ENCODE measurements at places on chromosomes 7 and 10.

GRCh38 chr10:128817636-128818035 lies 649.4 kb upstream of the MGMT start:
- DNase-seq, result no peak

DNA sequence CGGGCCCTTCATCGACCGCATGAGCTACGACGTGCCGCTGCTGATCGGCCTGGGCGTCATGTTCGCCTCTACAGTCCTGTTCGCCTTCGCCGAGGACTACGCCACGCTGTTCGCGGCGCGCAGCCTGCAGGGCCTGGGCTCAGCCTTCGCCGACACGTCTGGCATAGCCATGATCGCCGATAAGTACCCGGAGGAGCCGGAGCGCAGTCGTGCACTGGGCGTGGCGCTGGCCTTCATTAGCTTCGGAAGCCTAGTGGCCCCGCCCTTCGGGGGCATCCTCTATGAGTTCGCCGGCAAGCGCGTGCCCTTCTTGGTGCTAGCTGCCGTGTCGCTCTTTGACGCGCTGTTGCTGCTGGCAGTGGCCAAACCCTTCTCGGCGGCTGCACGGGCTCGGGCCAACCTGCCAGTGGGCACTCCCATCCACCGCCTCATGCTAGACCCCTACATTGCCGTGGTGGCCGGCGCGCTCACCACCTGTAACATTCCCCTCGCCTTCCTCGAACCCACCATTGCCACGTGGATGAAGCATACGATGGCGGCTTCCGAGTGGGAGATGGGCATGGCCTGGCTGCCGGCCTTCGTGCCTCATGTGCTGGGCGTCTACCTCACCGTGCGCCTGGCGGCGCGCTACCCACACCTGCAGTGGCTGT lies 1.2 kb downstream of the SLC18A3 start:
- DNase-seq, result no peak

DNA sequence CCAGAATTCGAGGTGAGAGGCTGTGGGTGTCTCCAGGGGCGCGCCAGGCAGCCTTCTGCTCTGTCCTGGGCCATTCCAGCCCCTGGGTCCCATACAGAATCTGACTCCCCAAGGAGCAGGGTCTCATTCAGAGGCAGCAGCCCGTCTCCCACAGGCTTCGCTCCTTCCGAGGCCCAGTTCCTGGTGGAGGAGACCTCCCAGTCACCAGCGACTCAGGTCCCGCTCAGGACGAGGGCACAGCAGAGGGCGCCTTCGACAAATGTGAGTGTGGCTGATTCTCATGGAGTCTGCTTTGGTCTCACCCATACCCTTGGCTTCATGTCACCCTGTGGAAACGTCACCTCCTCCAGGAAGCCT lies 81.8 kb upstream of the GPR26 start:
- DNase-seq, result no peak

DNA sequence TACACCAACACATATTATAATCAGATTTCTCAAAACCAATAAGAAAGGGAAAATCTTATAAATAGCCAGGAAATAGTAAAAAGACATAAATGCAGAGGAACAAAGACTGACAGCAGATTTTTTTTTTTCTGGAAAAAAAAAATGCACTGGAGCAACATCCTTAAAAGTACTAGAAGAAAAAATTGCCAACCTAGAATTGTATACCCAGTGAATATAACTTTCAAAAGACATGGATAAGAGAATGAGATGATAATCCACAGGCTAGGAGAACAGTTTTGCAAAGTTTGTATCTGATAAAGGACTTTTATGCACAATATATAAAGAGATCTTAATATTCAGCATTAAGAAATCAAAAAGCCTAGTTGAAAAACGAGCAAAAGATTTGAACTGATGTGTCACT lies 554.0 kb downstream of the AUTS2 start:
- no peak for DNase-seq

- DNase-seq, result no peak
These were observed 487.0 kb upstream of the SEMA3D start for GRCh38 chr7:85673876-85674275.

- no peak for DNase-seq
These were observed 738 bp downstream of the ETV1 start for GRCh38 chr7:13988731-13989125.

GRCh38 chr10:45581582-45582385 lies 90.8 kb downstream of the ZFAND4 start:
- DNase-seq, result no peak

GRCh38 chr10:84542522-84543490 lies 214.4 kb downstream of the CCSER2 start:
- DNase-seq, result no peak

DNA sequence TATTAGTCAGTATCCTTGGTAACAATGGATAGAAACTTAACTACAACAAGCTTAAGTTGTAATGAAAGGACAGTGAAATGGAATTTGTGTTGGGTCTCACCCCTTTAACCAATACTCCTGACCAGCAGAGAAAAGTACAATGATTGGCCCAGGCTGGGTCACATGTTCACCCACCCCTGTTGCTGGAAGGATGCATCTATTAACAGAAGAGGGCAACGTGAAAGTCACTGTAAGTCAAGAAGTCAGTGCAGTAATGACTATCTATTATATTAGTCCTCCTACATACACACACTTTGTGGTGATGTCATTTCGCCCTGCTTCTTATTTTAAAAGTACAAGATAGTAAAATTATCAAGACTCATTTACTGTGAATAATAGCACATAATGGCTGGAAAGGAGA lies 16.2 kb downstream of the PNLIPRP2 start:
- no peak for DNase-seq

DNA sequence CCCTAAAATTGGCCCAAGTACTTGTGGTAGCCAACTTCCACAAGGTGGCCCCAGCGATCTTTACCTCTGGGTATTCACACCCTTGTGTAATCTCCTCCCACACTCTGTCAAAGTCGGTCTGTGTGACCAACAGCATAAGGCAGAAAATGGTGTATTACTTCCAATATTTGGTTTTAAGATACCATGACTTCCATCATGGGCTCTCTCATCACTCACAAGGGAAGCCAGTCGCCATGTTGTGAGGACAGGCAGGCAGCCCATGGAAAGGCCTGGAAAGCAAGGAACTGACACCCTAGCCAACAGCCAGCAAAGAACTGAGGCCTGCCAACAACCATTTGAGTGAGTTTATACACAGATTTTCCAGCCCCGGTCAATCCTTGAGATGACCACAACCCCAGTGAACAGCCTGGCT lies 91.0 kb upstream of the KMT2E start:
- DNase-seq, result peak; percentile 30

DNA sequence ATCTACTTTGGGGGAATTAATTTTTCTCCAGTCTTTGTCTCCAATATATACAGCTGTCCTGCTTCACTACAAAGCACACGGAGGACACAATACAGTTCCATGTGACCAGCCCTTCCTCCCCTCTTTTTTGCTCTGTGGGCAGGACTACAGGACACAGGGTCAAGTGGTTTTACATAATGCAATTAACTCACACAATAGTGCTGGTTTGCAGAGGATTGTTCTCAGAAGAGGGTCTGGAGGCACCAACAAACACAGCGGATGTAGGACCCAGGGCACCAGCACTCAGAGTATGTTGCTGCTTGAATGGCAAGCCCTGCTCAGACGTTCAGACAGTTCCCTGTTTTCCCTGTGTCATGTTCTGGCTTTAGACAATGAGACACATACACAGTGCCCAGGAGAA lies 52.0 kb upstream of the NPTX2 start:
- no peak for DNase-seq

- DNase-seq, result no peak
These were observed 715 bp upstream of the PANK1 start for GRCh38 chr10:89645742-89646172.

GRCh38 chr10:72605122-72605521 lies 20.8 kb downstream of the MICU1 start:
- DNase-seq, result no peak

- DNase-seq, result no peak
These were observed 108.6 kb upstream of the KCNMA1 start for GRCh38 chr10:77746047-77746707.

DNA sequence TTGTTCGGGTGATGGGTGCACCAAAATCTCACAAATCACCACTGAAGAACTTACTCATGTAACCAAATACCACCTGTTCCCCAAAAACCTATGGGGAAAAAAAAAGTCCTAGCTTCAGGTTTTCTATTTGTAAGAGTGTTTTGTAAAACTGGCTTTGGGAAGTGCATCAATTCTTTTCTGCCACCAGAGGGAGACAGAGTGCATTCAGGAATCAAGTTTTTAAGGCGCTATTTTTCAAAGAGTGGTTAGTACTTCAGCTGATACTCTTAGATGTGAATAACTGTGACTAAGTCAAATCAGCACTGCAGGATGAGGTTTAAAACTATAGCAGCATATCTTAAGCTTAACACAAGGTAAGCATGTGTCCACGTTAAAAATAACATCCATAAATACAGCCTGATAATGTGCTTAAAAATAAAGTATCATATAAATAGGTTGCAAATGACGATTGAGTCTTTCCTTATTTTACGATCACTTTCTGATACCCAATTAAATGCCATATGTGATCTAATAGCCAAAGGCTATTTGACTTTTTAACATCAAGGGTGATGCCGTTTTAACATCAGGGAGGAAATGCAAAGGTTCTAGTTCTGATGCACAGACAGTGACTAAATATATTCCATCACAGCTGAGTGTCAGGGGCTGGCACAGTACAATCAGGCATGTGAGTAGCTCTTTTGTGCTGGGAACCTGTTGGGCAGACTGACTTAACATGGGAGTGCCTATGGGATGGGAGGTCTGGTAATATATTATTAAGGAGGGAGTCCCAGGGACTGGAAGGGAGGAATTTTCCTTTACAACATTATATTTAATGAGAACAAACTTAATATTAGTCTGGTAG lies 10.6 kb upstream of the LYZL2 start:
- no peak for DNase-seq

- no peak for DNase-seq
These were observed 95.3 kb upstream of the MTPN start for GRCh38 chr7:136072447-136072846.

GRCh38 chr10:3829156-3830050 lies 44.4 kb upstream of the KLF6 start:
- DNase-seq, result no peak

GRCh38 chr10:59864141-59864962 lies 42.0 kb downstream of the CCDC6 start:
- DNase-seq, result no peak

DNA sequence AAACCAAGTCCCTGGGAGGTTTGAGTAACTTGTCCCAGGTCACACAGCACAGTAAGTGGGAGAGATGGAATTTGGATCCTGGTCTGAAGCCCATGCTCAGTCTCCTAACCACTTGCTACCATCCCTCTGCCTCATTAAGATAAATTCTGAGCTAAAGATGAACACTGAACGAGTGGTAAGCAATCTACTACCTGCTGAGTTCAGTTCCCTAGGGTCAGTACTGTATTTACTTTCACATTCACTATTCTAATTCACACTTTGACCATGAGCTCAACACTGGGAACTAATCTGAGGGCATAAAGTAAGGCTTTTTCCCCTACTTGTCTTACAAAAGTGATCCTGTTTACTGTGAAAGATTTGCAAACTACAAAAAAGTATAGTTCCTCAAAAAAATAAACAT lies 2.4 kb downstream of the UROS start:
- DNase-seq, result no peak

DNA sequence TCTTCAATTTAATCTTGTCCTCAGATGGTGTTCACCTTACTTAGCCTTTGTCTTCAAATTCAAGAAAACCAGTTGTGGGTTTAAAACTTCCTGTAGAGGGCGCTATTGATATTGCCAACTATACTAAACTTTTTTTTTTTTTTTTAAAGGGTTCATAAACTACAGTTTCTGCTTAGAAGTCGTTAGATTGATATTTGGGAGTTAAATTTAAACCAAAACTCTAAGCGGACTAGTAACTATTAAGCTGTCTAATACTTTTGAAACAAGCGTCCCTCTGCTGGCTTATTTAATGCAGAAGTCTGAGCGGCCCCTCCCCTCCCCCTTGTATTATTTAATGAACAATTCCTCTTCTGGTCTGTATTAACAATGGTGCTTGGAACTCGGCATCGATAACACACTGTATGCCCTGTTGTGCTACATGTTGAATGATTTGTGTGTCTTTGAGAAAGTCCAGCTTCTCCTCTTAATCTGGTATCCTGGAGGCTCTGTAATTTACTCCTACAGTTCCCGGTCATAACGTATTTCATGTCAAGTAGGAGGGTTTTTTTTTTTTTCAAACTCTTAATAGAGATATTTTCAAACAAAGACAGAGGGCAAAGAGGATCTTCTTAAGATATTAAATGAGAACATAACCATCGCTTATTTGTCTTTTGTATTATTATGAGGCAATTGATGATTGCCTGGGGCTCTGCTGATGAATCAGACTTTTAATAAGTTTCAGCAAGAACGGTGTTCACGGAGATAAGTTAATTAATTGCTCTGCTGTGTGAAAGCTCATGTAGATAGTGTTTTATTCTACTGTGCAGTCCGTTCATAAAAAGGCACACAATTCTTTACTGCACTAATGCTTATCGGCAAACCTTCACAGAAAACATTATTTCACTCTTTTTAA lies 22.6 kb upstream of the CREB5 start:
- no peak for DNase-seq

- no peak for DNase-seq
These were observed 10.8 kb downstream of the GNA12 start for GRCh38 chr7:2833083-2833910.

GRCh38 chr10:19014498-19014897 lies 34.1 kb upstream of the MALRD1 start:
- DNase-seq, result no peak

GRCh38 chr7:84112771-84113170 lies 81.8 kb downstream of the SEMA3A start:
- no peak for DNase-seq

DNA sequence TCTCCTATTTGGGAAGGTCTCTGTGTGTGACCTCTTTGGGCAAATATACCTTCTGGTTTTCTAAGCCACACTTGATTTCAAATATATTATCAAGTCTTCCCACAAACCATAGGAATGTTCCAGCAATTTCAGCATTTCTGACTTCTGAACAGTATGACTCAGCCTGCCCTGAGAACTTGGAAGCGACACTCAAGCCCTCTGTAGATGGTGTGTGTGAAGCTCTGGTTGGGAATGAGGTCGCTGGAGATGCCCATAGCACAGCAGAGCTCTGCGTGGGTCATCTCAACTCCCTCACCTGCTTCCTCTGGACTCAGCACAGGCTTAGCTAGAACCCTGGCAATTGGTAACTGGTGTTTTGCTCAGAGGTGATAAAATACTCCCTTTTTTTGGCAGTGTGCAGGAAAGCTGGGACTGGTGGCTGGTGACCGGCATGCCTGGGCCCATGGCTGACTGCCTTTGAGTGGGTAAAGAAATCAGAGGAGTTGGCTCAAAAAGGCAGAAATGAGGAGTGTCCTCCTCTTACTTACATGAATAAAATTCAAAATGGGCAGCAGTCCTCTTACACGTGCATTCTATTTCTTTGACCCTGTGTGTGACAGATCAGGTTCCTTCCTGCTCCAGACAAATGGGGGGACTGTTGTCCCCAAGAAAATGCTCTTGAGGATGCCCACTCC lies 87.5 kb upstream of the NRP1 start:
- DNase-seq, result no peak

DNA sequence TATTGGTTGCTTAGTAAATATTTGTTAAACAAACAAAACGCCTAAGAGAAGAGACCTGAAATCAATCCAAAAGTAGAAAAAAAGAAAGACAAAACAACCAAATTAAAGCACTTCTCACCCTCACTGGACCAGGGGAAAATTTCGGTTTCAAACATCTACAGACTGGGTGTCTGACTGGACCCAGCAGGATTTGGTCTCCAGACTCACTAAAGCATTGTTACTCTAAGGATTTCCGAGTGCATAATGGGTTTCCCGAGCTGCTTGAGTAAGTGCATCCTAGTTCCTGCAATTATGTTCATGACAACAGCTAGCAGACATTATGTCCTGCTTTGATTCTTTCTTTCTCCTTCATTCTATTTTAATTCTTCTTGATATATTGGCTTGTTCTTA lies 51.8 kb upstream of the FAM3C start:
- DNase-seq, result no peak

- no peak for DNase-seq
These were observed 127.8 kb downstream of the PLPP4 start for GRCh38 chr10:120584786-120585185.
